ENCODE measurements at places on chromosomes 5 and 9.

DNA sequence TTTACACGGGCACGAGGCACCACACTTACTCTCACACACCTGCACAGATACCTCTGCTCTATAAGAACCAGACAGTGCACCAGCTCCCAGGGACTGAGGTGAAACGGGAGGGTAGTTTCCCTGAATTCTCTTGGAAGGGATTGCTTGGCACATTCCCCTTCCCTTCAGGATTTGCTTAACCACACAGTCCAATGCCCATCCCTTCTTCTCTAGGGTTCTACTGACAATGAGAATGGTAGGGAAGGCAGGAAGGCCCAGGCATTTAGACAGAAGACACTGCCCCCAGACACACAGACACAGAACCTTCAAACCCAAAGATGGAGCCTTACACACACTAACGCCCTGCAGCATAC is 704 bp upstream of the LHX6 start:
- no peak for ATAC-seq

DNA sequence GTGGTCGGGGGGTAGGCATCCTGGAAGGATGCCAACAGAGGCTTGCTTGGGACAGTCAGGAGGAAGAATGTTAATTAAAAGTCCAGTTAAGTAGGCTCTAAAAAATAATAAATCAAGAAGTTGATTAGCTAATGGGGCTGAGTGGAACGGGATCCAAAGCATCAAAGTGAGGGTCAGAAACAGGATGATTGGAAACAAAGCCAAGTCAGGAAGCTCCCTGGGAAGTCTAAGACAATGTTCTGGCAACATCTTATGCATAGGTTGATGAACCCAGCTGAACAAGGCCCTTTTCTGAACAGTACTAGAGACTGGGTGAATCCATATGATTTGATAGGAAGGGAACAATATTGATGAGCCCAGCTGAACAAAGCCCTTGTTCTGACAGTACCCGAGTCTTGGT is 50.2 kb upstream of the STARD4 start:
- no peak for ATAC-seq

GRCh38 chr9:7606591-7606990 is 193.0 kb downstream of the DMAC1 start:
- no peak for ATAC-seq

DNA sequence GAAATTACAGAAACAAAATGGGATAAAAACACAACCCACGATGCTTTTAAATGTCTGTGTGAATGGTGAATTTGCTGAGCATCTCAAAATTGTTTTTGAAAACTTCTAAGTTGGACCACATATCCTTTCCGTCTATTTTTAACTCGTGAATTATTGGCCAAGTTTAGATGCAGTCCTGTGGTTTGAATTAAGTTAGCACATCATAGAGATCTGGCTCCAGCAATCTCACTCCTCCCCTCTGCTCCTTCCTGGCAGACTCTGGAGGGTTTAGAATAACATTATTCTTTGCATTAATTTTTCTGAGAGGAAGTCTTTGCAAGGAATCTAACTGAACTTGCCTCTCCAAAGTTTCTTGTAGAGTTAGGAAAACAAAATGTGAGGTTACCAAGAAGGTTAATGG is 14.5 kb upstream of the ANKRD55 start:
- ATAC-seq = peak; percentile 85

DNA sequence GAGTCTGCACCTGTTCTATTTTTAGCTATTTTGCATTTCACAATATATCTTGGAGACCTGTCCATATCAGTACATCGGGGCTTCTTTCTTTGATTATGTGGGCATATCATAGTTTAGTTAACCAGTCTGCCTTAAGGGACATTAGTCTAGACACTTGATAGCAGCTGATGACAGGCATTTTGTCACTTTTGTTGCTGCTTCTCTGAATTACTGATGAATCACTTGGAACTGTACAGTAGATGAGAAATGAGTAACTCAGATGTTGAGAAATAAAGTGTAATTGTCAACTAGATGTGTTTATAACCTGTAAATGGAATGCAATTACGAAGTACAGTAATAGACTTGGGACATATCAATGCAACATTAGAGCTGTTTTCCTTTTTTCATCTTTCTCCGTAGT is 7.1 kb downstream of the ZFP2 start:
- no peak for ATAC-seq

DNA sequence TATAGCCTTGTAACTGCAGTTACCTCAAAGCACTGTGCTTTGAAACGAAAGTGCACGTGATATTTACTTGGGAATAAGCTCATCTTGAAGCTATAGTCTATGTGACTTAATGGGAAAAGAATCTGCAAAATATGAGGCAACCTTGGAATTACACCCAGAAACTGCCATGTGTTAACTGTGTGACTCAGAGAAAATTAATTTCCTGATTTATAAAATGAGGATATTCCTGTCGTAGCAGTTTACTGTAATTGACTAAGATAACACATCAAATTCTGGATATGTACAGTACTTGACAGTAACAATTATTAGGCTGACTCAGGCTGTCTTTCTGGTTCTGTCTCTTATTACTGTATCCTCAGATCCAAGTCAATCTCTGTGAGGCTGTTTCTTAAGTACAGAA is 1079.9 kb upstream of the ACO1 start:
- ATAC-seq = peak; percentile 97

DNA sequence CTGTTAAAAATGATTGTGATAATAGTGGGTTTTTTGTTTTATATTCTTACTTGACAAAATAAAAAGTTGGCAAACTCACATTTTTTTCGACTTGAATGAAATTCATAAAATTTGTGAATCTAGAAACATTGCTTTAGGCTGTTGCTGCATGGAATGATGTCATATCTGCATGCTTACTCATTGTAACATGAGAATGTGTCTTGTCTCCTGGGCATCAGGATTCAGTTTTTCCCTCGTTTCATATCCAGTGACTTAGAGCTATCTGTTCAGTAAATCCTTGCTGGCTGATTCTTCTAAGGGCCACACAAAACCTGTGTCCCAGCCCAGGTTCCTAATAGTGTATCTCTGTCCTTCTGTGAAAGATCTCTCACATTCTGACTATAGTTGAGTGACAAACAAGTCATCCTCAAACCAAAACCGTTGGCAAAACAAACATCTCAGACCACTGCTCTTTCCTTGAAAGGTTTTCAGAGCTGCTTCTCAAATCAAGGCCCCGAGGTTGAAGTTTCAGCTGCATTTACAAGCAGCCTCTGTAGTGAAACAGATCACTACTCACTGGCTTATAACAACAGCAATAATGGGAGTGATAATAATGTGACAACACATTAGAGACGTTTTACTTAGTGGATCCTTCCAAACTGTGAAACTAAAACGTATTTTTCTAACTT is 95.0 kb downstream of the NPR3 start:
- ATAC-seq = peak; percentile 78

DNA sequence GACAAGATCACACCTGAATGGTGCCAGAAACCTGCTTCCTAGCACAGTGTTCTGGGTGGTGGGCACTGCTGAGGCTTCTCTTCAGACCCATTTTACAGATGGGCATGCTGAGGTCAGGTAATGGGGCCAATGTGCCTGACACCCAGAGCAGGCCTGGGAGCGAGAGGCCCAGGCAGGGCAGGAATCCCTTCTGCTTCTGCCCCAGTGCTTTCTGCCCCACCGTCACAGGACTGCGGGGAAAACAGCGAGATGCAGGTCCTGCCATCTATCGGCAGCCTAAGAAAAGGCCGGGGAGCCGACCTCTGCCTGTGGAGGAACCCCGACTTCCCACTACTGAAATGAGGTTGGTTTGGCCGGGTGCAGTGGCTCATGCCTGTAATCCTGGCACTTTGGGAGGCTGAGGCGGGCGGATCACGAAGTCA is 22.8 kb upstream of the RNU6ATAC start:
- ATAC-seq = no peak

- ATAC-seq = no peak
Measured at GRCh38 chr5:91493086-91493485, 110.0 kb upstream of the ARRDC3 start.

- peak; percentile 51 for ATAC-seq
Measured at GRCh38 chr5:134437847-134438581, 26.3 kb upstream of the CDKN2AIPNL start.

DNA sequence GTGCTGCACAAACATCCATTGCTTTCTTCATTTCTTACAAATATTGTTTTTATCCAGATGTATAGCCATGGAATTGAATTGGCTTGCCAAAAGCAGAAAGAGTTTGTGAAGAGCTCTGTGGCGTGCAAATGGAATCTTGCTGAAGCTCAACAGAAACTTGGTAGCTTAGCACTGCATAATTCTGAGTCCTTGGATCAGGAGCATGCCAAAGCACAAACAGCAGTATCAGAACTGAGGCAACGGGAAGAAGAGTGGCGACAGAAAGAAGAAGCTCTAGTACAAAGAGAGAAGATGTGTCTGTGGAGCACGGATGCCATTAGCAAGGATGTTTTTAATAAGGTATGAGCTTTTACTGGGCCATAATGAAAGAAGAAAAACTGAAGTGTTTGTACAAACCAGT is 5.5 kb downstream of the CDC37L1 start:
- no peak for ATAC-seq

- ATAC-seq = no peak
Measured at GRCh38 chr5:163622799-163623198, 117.4 kb downstream of the MAT2B start.

DNA sequence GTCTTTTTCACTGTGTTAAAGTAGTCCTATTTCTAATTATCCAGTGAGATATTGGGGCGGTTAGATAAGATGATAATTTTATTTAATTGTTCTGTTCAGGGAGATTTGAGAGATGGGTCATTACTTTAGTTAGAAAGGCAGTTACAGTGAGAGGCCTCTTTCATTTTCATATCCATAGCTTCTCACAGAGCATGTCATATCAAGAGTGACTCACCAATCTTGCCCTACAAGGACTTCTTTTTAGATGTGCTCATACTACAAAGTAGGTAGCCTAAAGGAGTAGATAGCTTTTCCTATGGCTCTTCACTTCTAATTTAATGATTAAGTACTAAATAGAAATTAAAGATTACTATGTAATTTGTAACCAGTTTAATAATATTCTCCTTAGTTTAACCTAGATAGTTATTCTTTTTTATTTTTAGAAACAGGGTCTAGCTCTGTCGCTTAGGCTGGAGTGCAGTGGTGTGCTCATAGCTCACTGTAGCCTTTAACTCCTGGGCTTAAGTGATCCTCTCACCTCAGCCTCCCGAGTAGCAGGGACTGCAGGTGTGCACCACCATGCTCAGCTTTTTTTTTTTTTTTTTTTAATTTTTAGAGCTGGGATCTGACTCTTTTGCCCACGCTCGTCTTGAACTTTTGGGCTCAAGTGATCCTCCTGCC is 71.0 kb downstream of the FER start:
- ATAC-seq = peak; percentile 74

DNA sequence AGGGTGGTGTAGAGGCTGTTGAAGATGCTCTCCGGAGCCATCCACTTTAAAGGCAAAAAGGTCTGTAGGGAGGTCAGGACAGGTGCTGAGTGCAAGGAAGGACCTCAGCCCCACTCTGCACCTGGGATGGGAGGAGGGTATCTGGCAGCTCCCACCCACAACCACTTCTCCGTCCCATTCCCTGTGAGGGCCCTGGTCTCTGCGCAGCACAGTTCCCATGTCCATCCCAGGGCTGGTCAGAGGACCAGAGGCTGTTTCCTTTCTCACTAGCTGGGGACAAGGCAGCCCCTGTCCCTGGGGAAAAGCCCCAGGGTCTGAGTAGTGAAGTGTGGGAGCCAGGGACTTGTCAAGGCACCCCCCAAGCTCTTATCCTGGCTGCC is 33.7 kb upstream of the CSF1R start:
- ATAC-seq = no peak

GRCh38 chr9:117734523-117735314 is 30.5 kb downstream of the TLR4 start:
- ATAC-seq = peak; percentile 40

Data from SK-N-SH treated with all-trans-retinoic acid at 6 μM for 48 hours (cell line).